ENCODE measurements at places on chromosomes 16 and 17. TPM values are rescaled to one million over a fixed set of nuclear protein-coding genes. Genes with fewer than 3 reads are reported as not detected.

- no peak for DNase-seq
Measured at GRCh38 chr17:8611619-8612298, 18.8 kb downstream of the MYH10 start.

GRCh38 chr17:82483836-82484235, 25.3 kb downstream of the NARF start:
- no peak for DNase-seq

GRCh38 chr16:19410435-19411171, 7.1 kb upstream of the TMC5 start:
- DNase-seq: no peak

The ANKRD40CL gene
- not detected for total RNA-seq

The VMO1 gene
- total RNA-seq: not detected

The CLEC3A gene
- not detected for total RNA-seq

The KRT32 gene
- not detected for total RNA-seq

The TBC1D3I gene
- total RNA-seq: 0.36 TPM

The DOC2B gene
- 5.5 TPM for total RNA-seq
